Right atrium auricular region (tissue), 2 donors: ENCODE measurements at places on chromosomes 2 and 18. TPM values are rescaled to one million over a fixed set of nuclear protein-coding genes. Genes with fewer than 3 reads are reported as not detected.

DNA sequence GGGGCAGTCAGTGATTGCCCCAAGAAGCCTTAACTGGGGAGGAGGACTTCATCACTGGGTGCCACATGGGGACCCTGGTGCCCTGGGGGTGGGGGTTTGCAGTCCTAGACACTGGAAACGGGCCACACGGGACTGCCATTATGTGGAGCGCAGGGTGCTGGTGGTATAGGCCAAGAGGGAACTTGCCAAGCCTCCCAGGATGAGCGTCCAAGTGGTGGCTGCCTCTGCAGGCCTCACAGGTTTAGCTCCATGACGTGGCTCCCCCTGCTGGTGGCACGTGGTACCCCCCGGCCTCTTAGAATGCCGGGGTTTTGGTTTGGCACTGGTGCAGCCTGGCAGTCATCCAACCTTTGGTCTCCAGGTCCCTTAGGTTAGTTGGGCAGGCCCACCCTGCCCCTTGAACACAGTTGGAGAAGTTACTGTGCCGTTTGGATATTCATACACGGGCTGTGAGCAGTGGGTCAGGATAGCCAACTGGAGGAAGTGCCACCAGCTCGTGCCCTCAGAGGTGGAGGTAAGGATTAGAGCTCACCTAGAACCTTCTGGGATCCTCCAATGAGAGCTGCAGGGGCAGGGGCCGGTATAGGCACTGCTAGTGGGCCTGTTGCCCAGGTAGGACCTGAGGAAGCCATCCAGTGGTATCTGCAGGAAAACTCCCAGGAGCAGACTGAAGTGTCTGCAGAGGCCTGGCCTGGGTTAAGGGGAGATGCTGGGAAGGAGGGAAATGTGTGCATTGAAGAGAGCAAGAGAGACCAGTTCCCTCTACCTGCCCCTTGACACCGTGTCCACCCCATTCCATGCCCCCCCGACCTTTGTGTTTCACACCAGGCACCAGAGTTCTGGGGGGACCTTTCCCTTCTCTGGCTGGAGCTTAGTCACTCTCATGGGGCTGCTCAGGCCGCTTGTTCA, 5.7 kb downstream of the PTMA start:
- DNase-seq = peak; percentile 93

The IL1RL1 gene
- 4.8 TPM for total RNA-seq

GRCh38 chr2:150619607-150620330, 132.3 kb upstream of the RND3 start:
- no peak for DNase-seq

The TDRD15 gene
- total RNA-seq = not detected

DNA sequence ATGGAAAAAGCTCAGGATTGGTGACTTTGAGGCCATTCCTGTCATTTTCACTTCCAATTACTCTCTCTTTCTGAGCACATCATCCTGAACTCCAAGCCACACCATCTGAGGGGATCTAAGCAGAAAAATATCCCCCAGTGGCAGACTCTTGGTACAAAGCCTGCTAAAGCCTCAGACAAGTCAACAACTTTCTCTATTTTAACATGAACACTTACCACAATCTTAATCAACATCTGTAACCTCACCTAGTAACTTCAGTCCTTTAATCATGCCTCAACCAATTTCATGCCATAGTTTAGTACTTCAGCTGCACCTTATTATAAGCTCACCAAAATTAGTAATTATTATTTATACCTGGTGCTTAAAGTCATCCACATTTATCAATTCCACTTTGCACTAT, 128.9 kb downstream of the DTNB start:
- no peak for DNase-seq

The CCDC74A gene
- 2.8 TPM for total RNA-seq

The TMEM200C gene
- total RNA-seq = 0.26 TPM

DNA sequence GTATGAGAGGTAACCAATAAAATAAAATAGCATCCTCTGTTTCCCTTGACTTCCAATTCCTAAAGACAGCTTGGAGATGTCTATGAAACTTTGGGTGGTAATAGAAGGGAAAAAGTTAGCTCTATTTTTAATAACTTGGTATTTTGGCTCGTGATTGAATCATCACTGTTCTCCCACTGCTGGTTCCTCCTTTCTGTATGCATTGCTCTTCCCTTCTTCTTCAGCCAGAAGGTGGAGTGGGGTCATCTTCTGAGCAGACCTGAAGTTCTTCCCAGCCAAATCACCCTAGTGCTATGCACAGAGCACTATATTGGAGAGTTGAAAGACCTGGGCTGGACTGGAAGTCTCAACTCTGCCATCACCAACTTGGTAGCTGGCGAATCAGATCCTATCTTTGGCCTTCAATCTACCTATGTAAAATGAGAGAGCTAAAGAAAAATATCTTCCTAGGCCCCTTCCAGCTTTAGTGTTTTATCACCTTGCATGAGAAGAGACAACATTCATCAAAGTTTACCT, 54.1 kb downstream of the CPO start:
- no peak for DNase-seq

- no peak for DNase-seq
These were observed 4.3 kb upstream of the PLCL1 start for GRCh38 chr2:197800091-197800490.

- no peak for DNase-seq
These were observed 39.3 kb downstream of the SALL3 start for GRCh38 chr18:79018911-79019310.

The TGOLN2 gene
- 99.5 TPM for total RNA-seq

The RNPEPL1 gene
- 76.3 TPM for total RNA-seq

The DES gene
- 13,654 TPM for total RNA-seq

The APCDD1 gene
- total RNA-seq = 73.2 TPM

- no peak for DNase-seq
These were observed 173.7 kb downstream of the TTC32 start for GRCh38 chr2:19728125-19728524.

DNA sequence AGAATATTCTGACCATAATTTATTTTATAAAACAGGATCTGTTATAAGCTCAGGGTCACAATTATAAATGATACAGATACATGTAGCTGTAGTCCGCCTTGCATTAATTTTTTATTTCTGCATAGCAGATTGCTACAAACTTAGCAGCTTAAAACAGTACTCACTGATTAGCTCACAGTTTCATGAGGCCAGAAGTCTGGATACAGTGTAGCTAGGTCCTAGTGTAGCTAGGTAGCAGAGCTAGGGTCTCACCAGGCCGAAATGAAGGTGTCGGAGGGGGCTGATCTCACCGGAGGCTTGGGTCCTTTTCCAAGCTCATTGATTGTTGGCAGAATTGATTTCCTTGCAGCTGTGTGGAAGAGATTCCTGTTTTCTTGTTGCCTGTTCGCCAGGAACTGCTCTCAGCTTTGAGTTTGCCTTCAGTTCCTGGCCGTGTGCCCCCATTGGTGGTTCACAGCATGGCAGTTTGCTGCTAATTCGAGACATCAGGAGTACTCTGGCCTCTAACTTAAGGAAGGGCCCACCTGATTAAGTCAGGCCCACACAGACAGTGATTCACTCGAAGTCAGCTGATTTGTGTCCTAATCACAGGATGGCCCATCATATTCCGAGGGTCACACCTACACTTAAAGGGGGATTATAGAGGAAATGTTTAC, 18.4 kb downstream of the NAPG start:
- DNase-seq = no peak

DNA sequence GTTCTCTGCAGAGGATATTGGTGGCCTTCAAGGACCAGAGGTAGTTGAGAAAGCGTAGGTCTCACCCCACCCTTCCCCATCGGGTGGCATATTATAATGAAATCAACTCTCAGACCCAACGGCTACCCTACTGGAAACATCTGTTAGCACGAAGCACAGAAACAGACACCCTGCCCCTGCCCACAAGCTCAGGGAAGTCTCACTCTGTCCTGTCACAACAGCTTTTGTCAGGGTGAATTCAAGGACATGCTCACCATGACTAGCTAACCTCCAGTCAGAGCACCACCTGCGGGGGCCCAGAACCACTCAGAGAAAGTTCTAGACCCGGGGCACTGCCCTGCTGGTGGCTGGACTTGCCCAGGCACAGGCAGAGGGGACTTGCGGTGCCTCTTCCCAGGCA, 3.5 kb upstream of the B3GNT7 start:
- no peak for DNase-seq

The MYL1 gene
- 0.43 TPM for total RNA-seq

The FER1L5 gene
- total RNA-seq = not detected

- no peak for DNase-seq
These were observed 1996.2 kb upstream of the PIK3C3 start for GRCh38 chr18:39958876-39959275.

- DNase-seq = no peak
These were observed 118.2 kb downstream of the SPTBN1 start for GRCh38 chr2:54574107-54574859.

The ZAP70 gene
- 1.4 TPM for total RNA-seq

- DNase-seq = no peak
These were observed 150.4 kb downstream of the ZFP36L2 start for GRCh38 chr2:43075811-43076585.

The FAM228B gene
- 31.1 TPM for total RNA-seq

DNA sequence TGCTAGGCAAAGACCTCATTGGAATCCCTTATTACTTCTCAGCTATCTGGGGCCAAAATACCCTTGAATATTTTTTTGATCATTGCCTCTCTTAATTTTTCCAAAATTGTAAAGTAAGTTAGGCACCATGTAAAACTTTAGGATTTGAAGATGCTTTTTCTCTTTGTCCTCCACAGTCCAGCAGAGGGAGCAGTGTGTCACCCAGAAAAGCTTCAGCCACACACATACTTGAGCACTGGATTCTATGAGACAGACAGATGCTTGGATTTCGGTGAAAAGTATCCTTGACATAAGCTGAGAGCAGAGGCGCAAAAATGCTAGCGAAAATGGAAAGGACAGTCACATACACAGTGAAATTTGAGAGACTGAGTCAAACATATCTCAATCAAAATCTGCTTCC, 74.7 kb upstream of the KCNJ3 start:
- DNase-seq = no peak

The HRH4 gene
- total RNA-seq = not detected

- no peak for DNase-seq
These were observed 42.4 kb downstream of the MBD2 start for GRCh38 chr18:54181856-54182602.

The PLGLB2 gene
- total RNA-seq = 0.26 TPM

The CCDC150 gene
- total RNA-seq = 0.56 TPM

GRCh38 chr2:75389271-75389670, 171.5 kb downstream of the EVA1A start:
- no peak for DNase-seq

GRCh38 chr2:102253753-102254150, 57.6 kb upstream of the IL1RL1 start:
- no peak for DNase-seq
